ENCODE measurements at places on chromosomes 3 and 15.
A peak's percentile ranks its signal among the peaks of the same experiment; 100 is the strongest.

DNA sequence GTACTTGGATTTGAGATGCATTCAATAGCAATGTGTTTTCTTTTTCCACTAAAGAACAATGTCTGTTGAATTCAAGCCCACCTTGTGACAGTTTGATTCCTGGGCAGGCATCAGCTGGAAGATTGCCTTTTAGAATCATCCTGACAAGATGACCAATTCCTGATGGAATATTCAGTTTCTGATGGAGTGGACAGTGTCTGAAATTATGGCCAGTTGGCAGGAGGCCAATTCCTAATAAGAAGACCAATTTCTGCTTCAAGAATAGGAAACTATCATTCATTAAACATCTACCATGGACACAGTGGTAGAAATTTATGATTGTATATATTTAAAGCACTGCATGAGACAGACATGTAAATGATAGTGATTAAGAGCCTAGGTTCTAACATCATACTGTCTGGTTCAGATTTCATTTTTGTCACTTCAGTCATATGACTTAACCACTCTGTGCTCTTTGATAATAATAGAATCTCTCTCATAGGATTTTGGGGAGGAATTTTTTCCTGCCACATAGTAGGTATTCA, 133.6 kb downstream of the CLSTN2 start:
- no peak for DNase-seq

DNA sequence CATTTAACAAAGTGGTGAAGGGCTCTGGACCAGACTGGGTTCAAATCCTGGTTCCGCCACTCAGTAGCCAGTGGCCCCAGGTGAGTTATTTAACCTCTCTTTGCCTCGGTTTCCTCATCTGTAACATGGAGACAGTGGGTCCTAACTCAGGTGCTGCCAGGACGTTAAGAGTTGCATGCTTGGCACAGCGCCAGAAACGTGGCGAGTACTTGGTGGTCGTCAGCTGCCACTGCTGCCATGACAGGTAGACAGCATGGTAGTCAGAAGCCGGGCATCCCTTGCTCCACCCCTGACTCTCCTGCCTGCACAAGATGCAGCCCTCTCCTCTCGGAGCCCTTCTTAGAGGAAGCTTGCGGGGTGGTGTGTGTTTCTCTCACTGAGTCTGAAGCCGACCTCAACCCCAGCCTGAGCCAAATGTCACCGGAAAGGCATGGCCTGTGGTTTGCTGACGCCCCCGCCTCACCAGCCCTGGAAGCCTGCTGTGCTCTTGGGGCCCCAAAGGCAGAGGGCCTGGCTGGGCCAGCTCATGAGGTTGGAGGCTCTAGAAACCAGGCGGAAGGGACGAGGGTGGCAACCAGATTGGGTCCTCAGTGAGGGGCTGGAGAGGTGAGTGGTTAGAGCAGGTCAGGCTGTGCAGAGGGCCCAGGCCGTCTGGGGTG, 160.8 kb upstream of the TLE3 start:
- peak; percentile 69 for DNase-seq

- DNase-seq, result no peak
These were observed 5.7 kb downstream of the XIRP1 start for GRCh38 chr3:39186692-39187151.

DNA sequence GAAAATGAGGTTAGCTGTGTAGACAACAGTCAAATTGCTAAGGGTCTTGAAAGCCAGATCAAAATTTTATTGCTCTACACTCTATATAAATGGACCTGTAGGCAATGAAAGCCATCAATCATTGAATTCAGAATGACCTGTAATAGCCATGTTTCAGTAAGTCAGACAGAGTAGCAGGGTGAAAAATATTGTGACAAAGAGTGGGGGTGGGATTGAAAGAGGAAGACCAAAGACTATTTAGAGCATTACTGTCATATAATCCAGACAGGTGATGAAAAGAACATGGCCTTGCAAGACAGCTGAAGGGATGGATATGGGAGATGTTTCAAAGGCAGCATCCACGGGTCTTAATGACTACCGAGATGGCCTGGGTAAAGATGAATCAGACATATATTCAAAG, 22.2 kb downstream of the IFT57 start:
- DNase-seq, result no peak

- DNase-seq, result no peak
These were observed 646 bp downstream of the IQCB1 start for GRCh38 chr3:121834157-121834670.

DNA sequence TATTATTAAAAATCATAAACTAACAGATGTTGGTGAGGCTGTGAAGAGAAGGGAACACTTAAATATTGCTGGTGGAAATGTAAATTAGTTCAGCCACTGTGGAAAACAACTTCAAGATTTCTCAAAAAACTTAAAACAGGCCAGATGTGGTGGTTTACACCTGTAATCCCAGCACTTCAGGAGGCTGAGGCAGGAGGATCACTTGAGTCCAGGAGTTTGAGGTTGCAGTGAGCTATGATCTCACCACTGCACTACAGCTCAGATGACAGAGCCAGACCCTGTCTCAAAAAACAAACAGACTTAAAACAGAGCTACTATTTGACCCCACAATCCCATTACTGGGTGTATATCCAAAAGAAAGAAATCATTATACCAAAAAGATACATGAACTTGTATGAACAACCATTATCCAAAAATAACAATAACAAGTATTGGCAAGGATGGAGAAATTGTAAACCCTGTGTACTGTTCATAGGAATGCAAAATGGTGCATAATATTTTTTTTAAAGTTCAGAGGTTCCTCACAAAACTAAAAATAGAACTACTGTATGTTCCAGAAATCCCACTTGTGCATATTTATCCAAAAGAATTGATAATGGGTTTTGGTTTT, 25.5 kb downstream of the ZNF148 start:
- no peak for DNase-seq

- DNase-seq, result no peak
These were observed 6.5 kb downstream of the POPDC2 start for GRCh38 chr3:119653876-119654275.

DNA sequence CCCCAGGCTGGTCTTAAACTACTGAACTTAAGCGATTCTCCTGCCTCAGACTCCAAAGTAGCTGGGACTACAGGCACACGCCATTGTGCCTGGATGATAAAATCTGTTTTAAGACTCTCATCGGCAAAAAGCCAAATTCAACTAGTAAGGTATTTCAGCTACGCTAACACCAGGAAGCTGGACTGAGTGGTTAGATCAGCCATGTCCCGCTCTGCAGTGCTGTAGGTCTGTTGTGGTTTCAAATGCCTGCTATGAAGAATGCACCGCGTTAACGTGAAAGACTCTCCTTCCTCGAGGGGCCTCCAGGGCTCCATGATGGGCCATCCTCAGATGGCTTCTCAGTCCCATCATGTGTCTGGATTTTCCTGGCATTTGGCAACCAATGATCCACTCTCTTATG, 70.2 kb downstream of the PCOLCE2 start:
- no peak for DNase-seq

All from stimulated activated CD8-positive, alpha-beta memory T cell treated with anti-CD3 and anti-CD28 coated beads, Interleukin-4, amount 100 ng/mL, for 24 hours (primary cell).